ENCODE measurements at places on chromosomes 3 and 15.

DNA sequence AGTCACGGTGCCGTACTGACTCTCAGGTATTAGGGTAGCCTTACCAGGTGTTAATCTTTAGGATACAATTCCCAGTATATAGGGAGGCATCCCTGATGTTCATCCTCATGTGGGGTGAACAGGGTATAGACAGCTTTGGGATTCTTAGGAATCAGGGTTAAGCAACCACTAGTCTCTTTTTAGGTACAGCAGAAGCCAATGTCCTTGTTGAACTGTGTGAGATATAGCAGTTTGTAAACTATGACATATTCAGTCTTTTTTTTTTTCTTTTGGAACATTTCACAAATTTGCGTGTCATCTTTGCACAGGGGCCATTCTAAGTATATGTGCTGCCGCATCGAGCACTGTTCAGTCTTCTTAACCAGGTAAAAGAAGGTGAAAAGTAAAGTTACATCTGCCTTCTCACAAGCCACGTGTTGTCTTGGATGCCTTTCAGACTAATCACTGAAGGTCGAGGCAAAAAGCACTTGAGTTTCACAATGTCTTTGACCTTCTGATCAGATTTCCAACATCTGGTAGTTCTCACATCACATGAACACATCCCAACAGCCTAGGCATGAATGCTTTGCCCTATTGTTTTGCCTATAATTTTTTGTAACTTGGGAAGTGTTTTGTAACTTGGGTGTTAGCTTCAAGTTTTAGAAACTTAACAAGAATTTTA, 17.2 kb downstream of the TSEN2 start:
- DNase-seq, result no peak

DNA sequence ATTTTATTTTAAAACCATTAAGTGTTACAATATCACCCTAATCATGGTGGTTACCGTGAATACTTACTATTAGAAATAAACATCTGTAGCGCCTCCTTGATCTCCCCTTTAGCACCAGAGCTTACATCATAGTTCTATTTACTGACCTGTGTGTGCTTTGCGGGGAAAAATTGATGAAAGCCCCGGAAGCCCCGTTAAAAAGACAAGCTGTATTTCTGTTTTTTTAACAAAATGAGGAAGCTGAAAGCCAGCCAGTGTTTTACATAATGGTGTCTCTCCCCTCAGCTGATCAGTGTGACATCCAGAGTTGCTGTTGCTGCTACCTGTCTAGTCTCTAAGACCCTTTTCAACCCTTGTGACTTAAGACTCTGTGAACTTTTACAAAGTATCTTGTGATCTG, 100.8 kb downstream of the OPA1 start:
- no peak for DNase-seq

DNA sequence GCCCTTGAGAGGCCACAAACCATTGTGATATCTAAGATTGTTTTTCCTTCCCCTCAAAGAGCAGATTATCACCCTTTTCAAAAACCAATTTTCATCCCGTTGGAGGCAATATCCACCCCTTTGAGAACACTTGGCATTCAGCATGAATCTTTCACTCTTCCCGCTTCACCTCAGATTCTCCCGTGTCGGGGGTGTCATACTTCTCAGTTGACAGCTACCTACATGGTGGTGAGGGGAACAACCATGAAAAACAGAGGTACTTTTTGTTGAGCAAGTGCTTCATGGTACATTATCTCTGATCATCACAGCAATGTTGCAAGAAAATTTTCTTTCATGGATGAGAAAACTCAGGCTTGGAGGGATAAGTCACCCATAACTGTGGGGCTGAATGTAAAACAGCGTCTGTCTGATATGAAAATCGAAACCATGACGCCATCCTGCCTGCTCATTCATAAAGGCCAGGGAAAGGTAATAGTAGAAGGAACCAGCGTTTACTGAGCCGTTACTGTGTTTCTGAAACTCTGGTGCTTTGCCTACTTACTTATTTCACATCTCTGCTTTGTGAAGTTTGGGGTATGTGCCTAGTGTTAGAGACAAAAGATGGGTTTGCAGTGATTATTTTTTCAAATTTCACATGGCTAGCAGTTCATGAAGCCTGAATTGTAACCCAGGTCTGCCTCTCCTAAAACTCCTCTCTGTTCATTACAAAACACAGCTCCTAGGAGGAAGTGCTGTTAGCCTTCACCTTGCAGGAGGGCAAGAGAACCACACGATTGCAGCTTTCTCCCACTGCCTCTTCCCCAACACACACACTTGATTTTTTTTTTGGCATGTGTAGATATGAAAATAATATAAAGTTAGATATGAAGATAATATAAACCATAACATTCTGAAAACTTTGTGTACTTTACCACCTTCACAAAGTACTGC, 35.4 kb downstream of the SV2B start:
- DNase-seq, result no peak

- no peak for DNase-seq
These were observed 58.1 kb downstream of the ATP10A start for GRCh38 chr15:25805031-25805430.

DNA sequence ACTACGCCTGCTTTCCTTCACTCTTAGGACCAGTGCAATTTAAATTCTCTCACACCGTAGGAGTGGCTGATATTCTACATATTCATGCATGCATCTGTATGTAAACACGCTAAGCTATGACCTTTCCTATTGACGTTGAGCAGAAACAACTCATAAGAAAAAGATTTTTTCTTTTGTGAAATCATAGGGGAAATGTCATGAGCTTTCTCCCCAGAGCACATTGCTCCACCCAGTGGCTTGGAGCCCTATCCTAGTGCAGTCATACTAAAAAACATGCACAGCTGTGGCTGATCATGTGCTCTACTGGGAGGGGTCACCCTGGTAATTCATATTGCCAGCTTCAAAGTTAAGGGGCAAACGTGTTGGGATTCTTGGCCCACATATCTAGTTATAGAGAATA, 1.8 kb upstream of the MESD start:
- no peak for DNase-seq

GRCh38 chr3:132382688-132383194, 34.6 kb upstream of the DNAJC13 start:
- DNase-seq, result no peak

DNA sequence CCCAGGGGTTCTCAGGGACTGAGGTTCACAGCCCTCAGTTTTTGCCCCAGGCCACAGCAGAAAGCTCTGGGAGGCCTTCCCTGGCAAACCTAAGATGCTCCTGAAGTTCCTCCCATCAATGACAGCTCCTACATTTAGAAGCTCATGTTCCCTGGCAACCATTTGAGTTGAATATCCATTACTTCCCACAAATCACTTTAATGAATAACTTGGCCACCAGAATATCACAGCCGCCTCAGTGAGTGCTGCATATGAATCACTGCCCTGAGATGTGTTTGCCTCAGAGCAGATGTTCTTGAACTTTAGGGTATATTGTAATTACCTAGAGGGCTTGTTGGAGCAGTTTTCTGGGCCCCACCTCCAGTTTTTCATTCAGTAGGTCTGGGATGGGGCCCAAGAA, 27.4 kb downstream of the SLCO2A1 start:
- no peak for DNase-seq

GRCh38 chr3:32181365-32181764, 57.1 kb upstream of the CMTM8 start:
- DNase-seq, result no peak

- no peak for DNase-seq
These were observed 1.3 kb downstream of the FEM1B start for GRCh38 chr15:68278595-68279405.

DNA sequence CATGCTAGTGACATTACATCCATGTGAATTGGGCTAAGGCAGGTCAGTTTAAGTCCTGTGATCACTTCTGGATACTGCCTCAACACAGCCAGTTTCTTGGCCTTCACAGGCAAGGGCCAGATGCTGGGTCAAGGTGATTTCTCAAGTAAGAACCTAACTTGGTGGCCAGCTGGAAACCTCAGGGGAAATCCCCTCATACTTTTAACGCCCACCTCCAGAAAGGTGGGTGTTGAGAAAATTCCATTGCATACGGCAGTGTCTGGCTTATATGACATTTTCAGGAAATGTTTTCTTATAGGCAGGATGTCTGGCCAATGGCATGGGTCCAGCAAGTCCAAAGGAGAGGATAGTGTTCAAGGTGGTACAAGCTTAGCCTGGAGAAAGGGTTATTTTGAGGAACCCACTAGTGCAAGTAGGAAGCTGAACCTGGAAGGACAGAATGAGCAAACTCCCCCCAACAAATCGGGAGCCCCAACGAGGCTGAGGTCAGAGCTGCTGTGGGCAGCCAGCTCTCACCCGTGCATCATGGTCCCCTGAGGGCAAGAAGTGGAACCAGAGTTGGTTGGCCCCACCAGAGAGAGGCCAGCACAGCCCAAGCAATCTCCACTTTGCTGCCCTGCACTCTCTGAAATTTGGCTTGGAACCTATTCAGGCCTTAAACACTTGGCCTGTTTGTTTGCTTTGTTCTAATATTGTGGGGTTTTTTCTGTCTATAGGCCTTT, 135.4 kb downstream of the PDE8A start:
- no peak for DNase-seq
